ENCODE measurements at places on chromosomes 2 and 18.

DNA sequence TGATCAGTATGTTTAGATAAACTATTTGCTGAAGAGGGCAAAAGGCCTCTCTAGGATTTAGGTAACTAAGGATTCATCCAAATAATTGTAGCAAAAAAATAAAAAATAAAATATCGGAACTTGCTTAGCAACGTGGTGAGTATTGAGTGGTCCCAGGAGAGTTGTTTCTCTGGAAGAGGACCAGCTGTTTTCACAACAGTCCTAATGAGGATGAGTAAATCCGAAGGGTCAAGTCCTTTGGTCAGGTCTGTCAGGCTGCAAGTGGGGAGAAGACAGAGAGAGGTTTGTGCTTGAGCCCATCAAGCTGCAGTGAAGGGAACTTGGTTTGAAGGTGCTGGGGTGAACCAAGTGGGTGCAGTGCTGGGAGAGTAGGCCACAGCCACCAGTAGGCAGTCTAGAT, 539.2 kb downstream of the SLC4A3 start:
- no peak for DNase-seq

- no peak for DNase-seq
Observed at GRCh38 chr2:214193943-214194342, 216.9 kb upstream of the VWC2L start.

DNA sequence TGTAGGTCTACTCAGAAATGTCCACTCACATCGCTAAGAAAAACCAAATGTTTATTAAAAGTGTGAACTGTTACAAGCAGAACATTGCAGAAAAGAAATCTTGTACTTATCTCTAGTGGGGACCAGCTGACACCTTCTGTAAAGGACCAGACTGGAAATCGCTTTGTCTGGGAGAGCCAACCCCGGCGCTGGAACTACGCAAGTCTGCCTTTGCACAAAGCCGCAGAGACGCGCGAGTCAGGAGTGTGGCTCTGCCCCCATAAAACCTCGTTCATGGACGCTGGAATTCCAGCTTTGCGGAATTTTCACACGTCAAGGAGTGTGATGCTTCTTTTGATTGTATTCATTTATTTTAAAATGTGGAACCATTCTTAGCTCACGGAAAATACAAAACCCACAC, 141.9 kb upstream of the SALL3 start:
- no peak for DNase-seq

GRCh38 chr2:149739171-149739882, 151.8 kb upstream of the MMADHC start:
- no peak for DNase-seq

GRCh38 chr18:50805732-50806131, 14.1 kb downstream of the MRO start:
- no peak for DNase-seq

DNA sequence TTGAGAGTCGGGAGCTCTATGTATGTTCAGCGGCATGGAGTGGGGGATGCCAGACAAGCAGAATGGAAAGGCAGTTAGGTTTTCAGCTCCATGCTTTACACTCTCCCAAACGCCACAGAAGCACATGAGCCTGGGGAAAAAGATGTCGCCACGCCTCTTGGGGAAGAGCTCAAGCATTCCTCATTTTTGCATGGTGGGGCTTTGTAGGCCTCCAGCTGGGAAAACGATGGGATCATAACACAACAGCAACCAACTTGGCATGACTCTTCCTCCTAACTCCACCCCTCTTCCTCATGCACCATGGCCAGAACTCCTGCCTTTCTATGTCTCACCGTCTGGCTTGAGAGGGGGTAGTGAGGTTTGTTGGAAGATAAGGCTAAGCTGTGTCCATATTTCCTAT, 102.6 kb downstream of the PAX3 start:
- no peak for DNase-seq

GRCh38 chr2:74596584-74596983, 42.1 kb downstream of the DOK1 start:
- no peak for DNase-seq

- peak; percentile 33 for DNase-seq
Observed at GRCh38 chr2:11023326-11024258, 111.9 kb downstream of the KCNF1 start.

- DNase-seq: no peak
Observed at GRCh38 chr18:3411854-3412268, 38.1 kb upstream of the TGIF1 start.

DNA sequence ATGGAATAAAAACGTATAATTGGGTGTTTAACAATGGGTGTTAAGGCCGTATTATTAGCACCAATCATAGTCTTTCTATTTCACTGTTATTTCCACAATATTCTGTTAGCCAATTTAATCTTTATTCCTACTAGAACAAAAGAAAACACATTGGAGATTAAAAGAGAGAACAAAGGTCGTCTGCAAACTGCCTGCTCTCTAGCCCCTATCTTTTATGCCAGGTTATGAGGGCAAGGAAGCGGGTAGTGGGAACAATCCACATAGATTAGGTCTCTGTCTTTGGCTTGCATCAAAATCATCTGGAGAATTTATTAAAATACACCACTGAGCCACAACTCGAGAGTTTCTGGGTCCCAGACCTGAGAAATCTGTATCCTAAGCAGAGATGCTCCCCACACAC, 69.4 kb upstream of the DSC1 start:
- no peak for DNase-seq

DNA sequence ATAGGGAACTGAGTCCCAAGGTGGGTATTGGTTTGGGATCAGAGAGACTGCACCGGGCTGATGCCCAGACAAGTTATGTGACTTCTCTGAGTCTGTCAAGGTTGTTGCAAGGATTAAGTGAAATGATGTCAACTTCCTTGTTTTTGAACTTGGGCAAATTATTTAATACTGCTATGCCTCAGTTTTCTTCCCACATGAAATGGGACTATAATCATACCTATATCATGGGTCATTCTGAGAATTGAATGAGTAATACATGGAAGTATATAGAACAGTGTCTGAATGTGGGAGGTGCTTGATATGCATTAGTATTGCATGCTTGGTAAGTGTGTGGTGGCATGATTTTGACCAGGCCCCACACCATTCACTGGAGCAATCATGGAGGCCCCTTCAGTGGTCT, 99.0 kb downstream of the PRKCE start:
- no peak for DNase-seq

All from ecto neural progenitor cell (in vitro differentiated cells).